DMS79 treated with DMSO at 0.1 percent for 48 hours (cell line): ENCODE measurements at places on chromosomes 6 and 20.

- no peak for DNase-seq
Observed at GRCh38 chr20:2283706-2284423, 11.9 kb upstream of the TGM3 start.

- peak; percentile 12 for DNase-seq
Observed at GRCh38 chr20:9392892-9393857, 121.2 kb upstream of the LAMP5 start.

GRCh38 chr20:13790708-13791107, 5.9 kb downstream of the NDUFAF5 start:
- no peak for DNase-seq

- no peak for DNase-seq
Observed at GRCh38 chr6:110446405-110446804, 30.0 kb downstream of the SLC22A16 start.

DNA sequence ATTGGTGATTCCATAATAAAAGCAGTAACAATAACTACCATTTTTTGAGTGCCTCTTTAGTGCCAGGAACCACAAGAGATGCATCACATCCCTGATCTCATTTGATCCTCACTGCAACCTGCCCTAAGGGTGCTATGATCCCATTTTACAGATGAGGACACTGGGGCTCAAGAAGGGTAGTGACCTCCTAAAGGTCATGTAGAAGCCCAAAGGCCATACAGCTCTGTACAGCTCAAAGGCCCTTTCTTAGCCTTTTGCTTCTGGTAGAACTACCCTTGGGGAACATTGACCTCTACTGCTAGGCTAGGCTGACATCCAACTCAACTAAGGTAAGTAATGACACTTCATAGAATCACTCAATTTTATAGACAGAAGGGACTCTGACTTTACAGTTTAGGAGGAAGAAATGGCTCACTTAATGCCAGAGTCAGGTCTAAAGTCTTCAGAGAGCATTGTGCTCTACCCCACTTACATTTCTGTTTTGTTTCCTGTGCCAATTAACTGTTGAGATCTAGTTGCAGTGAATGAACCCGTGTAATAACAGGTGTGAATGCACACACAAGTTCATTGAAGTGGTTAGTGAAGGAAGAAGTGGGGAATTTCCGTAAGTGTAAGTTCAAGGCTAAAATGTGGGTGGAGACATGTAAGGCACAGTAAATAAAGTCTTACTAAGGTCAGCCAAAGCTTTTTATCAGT, 10.7 kb downstream of the SLC9A8 start:
- DNase-seq, result no peak

- no peak for DNase-seq
Observed at GRCh38 chr6:136383268-136383937, 93.8 kb upstream of the BCLAF1 start.

GRCh38 chr6:57248311-57248895, 26.3 kb upstream of the RAB23 start:
- no peak for DNase-seq

DNA sequence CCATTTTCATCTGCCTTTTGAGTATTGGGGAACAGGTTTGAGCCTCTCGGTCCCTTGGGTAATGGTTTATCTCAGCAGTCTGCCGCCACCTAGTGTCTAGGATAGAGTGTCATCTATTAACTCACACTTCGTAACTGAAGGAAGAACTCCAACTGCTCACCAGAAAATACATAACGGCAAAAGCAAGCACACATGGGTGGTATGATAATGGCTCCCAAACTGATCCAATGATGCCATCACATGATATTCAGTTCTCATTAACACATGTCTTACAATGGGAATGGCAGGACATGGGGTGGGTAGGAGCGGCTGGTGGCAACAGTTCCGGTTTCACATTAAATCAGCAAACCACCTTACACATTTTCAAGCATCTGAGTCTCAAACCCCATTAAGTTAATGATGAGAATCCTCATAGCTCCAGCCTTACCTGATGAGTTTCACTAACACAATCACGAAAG, 110.7 kb upstream of the PHACTR1 start:
- DNase-seq, result peak; percentile 15

DNA sequence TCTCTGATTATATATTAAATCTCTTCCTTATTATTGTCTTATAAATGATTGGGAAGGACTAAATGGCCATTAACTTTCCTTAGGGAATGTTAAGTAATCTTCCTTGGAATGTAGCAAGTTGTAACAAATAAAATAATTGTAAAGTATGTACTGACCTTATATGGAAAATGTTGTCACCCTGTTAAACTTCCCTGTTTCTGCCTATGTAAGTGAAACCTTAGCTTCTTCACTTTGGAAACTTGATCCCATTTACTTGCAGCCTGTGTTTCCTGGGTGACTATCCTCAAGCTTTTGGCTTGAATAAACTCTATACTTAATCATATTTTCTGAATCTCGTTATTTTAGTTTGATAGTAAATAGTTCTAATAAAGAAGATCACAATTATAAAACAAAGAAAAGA, 519.5 kb upstream of the PTCHD4 start:
- DNase-seq, result no peak

DNA sequence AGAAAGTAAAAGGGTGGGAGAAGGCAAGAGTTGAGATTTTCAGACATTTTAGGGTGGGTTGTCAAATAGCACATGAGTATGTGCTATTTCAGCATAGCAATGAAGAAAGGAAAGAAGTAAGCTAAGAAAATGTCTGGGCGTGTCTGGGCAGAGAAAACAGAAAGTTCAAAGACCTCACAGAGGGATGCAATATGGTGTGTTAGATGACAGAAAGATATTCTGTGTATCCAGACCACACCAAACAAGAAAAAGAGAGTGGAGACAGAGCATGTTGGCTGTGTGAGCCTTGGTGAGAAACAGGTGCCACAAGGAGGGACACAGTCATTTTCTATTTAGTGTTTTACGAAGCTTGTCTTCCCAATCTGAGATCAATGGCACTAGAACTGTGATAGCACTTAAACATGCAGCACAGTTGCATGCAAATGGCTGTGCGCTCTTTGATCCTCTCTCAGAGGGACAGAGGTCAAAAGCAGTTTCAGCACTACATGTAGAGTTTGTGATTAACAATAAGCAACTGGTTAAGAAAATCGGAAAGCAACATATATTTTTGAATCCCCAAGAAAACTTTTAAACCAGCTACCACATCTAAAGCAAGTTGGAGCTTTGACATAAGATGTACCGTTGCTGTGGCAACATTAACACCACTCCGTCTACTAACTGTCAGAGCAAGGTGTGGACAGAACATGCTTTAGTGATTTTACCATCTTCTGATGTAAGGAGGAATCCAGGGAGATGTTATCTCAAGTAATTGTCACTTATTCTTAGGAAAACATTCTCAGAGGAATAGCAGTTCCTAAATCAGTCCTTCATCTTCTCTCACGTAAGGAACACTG, 515.5 kb upstream of the NOX3 start:
- DNase-seq, result no peak

DNA sequence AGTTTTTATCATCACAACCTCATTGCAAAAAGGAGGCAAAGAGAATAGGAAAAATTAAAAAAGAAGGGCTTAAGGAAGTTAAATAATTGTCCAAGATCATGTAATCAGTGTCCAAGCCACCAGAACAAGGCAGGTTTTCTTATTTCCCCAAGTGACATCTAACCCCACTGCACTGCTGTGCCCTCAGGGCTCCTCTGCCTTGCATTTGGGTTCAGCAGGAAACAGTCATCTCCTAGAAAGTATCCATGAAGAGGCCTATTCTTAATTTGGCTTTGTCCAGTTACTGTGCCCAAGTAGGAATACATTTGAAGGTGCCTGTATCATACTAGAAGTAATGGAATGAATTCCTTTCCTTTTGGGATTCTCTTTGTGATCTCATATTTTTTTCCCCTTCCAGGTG, 10.5 kb downstream of the TMEM14A start:
- no peak for DNase-seq

GRCh38 chr6:12356983-12357972, 67.1 kb downstream of the EDN1 start:
- no peak for DNase-seq

DNA sequence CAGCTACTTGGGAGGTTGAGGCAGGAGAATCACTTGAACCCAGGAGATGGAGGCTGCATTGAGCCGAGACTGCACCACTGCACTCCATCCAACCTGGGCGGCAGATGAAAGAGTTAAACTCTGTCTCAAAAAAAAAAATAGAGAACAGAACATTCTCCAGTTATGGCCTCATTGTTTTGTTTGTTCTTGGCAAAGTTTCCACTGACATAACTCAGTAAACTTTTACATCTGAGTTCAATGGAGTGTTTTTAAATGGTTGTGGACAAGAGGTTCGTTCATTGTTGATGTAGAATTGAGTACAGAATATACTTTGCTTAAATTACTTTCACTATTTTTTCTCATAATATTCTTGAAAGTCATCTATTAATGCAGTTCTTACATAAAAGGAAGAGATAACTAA, 42.2 kb upstream of the IFNGR1 start:
- no peak for DNase-seq

GRCh38 chr6:100457311-100457990, 7.3 kb downstream of the SIM1 start:
- no peak for DNase-seq

GRCh38 chr20:55472704-55473103, 532.6 kb downstream of the CBLN4 start:
- no peak for DNase-seq

- peak; percentile 70 for DNase-seq
Observed at GRCh38 chr20:9407805-9408421, 106.5 kb upstream of the LAMP5 start.

DNA sequence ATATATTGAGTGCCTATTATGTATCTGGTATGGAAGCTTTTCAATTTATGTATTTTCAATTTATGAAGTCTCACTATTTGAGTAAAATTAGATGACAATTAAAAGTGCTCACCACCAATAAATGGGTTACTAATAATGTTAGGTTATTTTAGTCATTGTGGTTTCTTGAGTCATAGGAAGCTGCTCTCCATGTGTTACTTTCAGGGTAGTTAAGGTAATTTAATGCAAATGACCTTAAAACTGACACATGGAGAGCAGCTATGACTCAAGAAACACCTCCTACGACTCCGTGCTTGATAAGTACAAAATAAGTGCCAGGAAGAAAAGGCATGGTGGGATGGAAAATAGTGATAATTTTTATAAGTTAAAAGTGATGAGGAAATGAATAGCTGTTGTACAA, 16.5 kb upstream of the TINAG start:
- DNase-seq, result no peak
